Iris pigment epithelial cell (primary cell): ENCODE measurements at places on chromosomes 6 and 20.

- DNase-seq: no peak
Measured at GRCh38 chr6:152107973-152108372, 300.5 kb downstream of the ESR1 start.

DNA sequence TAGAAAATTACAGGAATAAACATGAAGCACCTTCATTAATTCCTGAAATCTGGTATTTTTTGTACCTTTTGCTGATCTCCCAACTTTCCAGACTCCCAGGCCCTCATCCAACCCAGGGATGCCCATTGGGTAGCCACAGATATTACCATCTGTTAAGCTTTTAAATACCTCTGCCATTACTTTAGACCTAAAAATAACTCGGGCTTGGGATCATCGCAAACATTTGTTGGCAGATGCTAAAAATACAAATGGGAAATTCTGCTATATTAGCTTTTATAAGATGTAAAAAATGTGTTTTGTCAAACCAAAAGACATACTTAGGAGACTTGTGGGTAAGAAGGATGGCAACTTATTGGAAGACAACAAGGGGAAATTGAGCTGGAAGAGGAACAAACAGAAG is 376.1 kb downstream of the CENPW start:
- DNase-seq: no peak

- peak; percentile 30 for DNase-seq
Measured at GRCh38 chr6:33745548-33745947, 1.2 kb downstream of the IP6K3 start.

DNA sequence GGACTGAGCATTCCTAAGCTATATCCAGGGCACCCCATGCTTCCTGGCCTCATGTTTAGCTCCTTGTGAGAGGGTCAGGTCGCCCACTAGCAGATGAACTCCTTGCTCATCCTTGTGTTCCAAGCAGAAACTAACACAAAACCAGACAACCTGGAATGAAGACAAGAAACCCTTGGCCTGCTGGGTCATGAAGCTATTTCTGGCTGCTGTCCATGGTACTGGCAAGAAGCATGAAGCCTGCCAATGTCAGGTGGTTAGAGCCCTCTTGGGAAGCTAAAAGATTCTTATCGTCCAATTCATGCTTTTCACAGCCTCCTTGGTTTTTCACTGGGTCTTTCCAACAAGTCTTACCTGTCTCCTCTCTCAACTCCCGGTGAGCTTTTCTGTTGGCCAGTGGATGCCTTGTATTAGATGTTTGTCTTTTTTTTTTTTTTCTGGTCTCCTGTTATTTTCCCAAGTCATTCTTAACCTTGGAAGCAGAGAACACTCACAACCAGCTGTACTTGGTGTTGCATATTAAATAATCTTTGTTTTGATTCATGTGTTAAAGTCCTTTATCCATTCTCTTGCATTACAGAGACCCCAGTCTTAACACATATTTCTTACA is 180.3 kb downstream of the ANKRD60 start:
- peak; percentile 32 for DNase-seq

- peak; percentile 26 for DNase-seq
Measured at GRCh38 chr6:25354078-25354932, 75.1 kb downstream of the CARMIL1 start.

DNA sequence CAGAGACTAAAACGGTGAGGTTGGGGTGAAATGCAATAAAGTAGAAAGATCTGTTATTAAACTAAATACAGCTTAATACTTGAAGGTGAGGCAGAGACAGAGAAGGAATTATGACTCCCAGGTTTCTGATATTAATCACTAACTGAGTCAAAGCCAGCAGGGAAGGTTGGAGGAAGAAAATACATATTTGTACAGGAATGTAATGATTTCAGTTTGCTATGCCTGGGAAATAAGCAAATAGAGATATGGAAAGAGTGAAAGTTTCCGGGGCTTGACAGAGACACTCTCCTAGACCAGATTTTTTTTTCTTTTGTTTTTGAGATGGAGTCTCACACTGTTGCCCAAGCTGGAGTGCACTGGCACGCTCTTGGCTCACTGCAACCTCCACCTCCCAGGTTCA is 76.8 kb downstream of the PTPRK start:
- peak; percentile 43 for DNase-seq

GRCh38 chr6:70841112-70841511 is 115.7 kb downstream of the B3GAT2 start:
- no peak for DNase-seq

- no peak for DNase-seq
Measured at GRCh38 chr6:20271818-20272217, 59.5 kb upstream of the MBOAT1 start.

- DNase-seq: no peak
Measured at GRCh38 chr6:142879527-142879926, 65.4 kb downstream of the HIVEP2 start.

- no peak for DNase-seq
Measured at GRCh38 chr6:92887871-92888270, 531.5 kb downstream of the EPHA7 start.

- DNase-seq: no peak
Measured at GRCh38 chr20:19231359-19232035, 19.1 kb downstream of the SLC24A3 start.

GRCh38 chr6:131048933-131049515 is 14.0 kb downstream of the EPB41L2 start:
- DNase-seq: no peak

GRCh38 chr6:162679681-162680080 is 47.9 kb downstream of the PRKN start:
- DNase-seq: no peak

- no peak for DNase-seq
Measured at GRCh38 chr6:154388803-154389202, 32.2 kb upstream of the IPCEF1 start.
